Effector CD4-positive, alpha-beta T cell (primary cell): ENCODE measurements at places on chromosomes 1 and 21.

DNA sequence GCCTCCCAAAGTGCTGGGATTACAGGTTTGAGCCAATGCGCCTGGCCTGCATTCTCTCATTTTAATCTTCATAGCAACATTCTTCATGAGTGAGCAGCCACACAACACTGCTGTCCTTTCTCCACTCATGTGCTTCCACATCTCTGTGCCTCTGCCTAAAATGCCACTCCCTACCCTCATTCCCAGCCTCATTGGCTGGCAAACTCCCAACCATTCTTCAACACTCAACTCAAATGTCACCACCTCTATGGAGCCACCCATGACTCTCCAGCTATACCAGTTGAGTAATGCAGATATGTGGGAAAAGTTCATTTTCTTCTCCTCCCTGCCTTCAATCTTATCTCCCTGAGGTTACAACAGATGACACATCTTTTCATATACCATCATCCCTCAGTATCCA lies 53.9 kb upstream of the ZC3H12A start:
- no peak for DNase-seq

- DNase-seq: no peak
These were observed 59.7 kb downstream of the UBE2T start for GRCh38 chr1:202282025-202282371.

DNA sequence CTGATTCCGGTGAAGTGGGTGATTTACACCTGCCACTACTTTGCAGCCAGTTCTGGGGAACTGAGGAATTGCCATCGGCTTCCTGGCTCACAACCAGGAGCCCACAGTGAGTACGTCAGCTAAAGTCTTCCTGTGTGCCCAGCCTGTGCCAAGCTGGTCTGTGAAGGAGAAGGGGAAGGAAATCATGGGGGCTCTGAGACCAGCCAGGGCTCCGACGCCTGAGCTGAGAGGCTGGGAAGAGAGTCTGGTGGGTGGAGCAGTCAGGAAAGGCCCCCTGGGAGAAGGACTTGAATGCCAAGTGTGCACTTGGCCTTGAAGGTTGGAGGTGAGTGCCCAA lies 1.2 kb downstream of the LURAP1 start:
- DNase-seq: no peak

DNA sequence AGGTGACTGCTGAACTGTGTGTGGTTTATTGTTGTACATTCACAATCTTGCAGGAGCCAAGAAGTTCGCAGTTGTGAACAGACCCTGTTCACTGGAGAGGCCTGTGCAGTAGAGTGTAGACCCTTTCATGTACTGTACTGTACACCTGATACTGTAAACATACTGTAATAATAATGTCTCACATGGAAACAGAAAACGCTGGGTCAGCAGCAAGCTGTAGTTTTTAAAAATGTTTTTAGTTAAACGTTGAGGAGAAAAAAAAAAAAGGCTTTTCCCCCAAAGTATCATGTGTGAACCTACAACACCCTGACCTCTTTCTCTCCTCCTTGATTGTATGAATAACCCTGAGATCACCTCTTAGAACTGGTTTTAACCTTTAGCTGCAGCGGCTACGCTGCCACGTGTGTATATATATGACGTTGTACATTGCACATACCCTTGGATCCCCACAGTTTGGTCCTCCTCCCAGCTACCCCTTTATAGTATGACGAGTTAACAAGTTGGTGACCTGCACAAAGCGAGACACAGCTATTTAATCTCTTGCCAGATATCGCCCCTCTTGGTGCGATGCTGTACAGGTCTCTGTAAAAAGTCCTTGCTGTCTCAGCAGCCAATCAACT lies 6.4 kb upstream of the PIGV start:
- DNase-seq: no peak

DNA sequence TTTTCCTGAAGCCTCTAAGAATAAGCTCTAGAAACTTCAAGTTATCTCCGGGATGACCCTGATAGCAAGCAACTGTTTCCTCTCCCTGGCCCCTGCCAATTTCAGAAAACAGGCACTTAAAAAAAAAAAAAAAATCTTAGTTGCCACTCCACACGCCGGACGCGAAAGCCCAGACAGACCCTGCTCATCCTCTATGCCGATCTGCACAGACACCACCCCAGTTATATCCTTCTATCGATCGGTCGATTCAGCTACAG lies 1.7 kb downstream of the ANP32E start:
- DNase-seq: no peak

GRCh38 chr21:32306021-32306780 lies 7.5 kb downstream of the MRAP start:
- no peak for DNase-seq

DNA sequence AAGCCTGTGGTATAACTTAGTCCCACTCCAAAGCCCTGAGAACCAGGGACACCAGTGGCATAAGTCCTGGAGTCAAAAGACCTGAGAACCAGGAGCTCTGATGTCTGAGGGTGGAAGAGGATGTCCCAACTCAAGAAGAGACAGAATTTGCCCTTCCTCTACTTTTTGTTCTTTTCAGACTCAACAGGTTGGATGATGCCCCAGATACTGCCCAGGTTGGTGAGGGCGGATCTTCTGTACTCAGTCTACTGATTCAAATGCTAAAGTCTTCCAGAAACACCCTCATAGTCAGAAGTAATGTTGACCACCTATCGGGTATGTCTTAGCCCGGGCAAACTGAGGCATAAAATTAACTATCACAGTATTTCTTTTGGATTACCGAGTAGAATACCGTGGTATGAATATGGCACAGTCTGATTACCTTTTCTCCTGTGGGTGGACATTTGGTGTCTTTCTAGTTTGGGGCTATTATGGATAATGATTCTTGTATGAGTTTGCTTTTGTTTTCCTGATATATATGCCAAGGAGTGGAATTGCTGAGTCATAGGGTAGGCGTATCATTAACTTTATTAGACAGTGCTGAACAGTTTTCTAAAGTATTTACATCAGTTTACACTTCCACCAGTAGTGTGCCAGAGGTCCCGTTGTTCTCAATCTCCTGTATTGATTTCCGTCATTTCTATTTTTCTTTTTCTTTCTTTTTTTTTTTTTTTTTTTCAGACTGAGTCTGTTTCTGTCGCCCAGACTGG lies 3.2 kb upstream of the CHAF1B start:
- no peak for DNase-seq

- no peak for DNase-seq
These were observed 63.8 kb downstream of the ZBTB18 start for GRCh38 chr1:244114892-244115291.

DNA sequence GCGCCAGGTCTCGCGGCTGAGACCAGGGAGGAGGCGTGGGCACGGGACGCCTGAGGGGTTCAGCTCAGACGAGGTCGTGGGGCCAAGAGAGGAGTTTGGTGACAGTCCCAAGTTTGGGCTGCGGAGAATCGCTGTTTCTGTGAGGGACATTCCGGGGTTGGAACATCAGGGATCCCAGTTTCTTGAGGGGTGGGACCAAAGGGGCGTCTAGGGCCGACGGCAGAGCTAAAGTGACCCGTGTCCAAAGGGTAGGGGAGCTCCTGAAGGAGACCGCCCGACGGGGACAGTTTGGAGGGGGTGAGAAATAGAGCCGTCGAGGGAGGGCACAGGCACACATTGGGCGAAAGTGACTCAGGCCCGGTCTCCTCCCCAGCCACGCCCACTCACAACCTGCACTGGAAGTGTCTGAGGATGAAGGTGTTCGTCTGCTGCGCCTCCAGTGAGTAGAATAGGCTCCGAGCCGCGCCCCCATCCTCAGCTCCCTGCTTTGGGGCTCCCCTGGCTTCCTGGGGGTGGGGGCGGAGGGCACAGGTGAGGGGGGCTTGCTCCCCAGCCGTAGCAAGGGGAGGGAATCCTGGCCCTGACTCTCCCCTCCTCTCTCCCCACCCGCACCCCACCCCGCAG lies 7.0 kb downstream of the EFNA3 start:
- DNase-seq: peak; percentile 75

- DNase-seq: no peak
These were observed 66.7 kb upstream of the F3 start for GRCh38 chr1:94608142-94608851.

- no peak for DNase-seq
These were observed 816 bp downstream of the E2F2 start for GRCh38 chr1:23530087-23530746.

- no peak for DNase-seq
These were observed 29.2 kb downstream of the TRABD2B start for GRCh38 chr1:47967864-47968555.

- DNase-seq: no peak
These were observed 247.3 kb downstream of the S1PR1 start for GRCh38 chr1:101483982-101484688.

DNA sequence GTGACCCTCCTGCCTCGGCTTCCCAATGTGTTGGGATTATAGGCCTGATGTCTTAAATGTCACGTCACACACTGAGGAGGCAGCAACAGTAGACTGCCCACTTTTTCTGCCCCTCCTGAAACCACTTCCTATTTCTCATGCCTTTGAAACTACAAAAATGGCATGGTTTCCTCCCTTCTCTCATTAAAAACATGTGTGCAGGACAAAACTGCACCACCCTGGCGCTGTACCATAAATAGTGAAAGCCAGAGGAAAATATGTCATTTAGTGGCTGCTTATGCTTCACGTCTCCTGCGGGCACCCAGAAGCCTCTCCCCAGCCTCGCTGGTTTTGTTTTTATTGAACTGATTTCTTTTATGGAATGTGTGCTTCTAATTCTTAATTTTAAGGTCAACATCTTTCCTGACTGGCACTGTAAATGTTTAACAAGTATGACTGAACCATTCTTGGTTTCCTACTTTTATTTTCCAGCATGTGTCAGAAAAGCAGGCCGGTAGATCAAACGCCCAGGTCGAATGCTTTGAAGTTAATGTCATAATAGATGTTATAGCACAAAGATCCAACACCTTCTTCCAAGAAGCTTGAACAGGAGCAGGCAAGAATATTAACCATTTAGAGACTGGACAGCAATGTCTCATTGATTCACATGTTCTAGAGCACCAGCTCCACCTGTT lies 59.6 kb upstream of the C1orf87 start:
- DNase-seq: no peak

DNA sequence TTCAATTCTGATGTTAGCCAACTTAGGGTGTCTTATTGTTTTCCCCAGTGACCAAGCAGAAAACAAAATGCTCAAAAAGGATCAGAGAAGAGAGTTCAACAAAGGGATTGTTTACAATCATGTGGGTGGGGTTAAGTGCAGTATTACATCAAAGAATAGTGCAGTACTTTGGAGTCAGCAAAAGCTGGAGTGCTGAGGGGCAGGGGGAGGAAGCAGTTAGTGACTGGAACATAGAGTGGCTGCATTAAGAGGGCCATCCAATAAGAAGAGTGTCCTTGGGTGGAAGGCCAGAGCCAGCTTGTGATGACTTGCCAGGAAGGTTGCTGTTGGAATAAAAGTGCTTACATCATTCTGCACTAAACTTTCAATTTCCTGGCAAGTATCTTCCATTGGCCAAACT lies 175.5 kb downstream of the CYYR1 start:
- DNase-seq: no peak

DNA sequence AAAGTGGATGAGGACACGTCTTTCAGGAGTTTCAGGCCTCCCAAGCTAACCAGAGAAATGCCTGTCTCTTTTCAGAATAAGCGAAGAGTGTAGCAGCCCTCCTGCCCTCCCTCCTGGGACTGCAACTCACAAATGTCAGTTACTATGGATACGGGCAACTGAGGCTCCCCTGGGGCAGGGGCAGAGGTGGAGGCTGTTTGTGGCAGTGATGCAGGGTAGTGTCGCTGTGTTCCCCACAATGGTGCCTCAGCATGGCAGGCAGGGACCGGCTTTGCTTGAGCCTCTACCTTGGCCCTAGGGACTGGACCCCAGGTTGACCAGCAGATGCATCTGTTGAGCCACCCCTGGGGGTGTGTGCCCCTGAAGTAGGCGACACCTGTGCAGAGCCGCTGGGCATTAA lies 10.2 kb downstream of the NFASC start:
- no peak for DNase-seq

GRCh38 chr1:40833979-40834378 lies 28.2 kb downstream of the CITED4 start:
- DNase-seq: no peak

GRCh38 chr1:202220733-202221132 lies 27.1 kb downstream of the LGR6 start:
- no peak for DNase-seq

DNA sequence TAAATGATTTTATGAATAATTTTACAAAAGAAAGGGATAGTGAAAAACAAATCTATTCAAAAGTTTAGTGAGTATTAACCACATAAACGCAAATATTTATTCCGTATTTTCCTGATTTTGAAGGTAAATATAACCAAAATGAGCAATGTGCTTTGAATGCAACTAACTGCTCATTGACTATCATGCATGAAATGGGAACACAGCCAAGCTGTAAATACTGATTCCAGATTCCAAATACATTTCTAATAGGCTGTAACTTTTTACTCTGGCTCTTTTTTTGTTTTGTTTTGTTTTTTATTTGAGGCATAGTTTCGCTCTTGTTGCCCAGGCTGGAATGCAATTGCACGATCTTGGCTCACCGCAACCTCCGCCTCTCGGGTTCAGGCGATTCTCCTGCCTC lies 41.8 kb downstream of the SELENOF start:
- no peak for DNase-seq

DNA sequence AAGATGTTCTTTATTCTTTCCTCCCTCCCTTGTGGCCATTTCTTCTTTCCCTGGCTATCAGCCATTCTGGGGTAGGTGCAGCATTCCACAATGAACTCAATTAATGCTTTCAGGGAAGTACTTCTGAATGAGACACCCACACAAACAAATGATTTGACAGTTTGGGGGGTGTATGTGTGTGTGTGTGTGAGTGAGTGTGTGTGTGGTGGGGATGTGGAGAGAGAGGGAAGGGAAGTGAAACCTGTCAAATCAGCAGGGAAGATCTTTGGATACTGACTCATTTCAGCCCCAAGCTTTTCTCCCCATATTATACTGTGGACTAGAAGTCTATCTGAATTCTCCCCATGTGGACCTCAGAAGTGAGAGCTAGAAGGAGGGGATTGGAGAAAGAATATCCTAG lies 154.9 kb upstream of the CD34 start:
- no peak for DNase-seq

DNA sequence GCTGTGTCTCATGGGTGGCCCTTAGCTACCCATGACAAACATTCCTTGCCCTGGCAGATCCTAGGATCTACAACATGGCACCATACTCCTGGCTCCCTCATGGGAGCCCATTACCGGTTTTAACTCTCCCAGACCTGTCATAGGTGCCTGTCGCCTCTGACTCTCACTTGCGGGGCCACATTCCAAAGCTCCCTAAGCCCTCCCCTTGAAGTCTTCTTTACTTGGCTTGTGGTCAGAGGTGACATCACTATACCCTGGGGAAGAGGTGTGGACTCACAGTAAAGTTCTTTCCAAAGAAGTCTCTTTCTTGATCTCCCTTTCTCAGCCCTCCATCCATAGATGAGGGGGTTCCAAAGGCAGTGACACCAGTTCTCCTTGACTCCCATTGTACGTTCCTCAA lies 5.4 kb upstream of the SLAMF9 start:
- no peak for DNase-seq

DNA sequence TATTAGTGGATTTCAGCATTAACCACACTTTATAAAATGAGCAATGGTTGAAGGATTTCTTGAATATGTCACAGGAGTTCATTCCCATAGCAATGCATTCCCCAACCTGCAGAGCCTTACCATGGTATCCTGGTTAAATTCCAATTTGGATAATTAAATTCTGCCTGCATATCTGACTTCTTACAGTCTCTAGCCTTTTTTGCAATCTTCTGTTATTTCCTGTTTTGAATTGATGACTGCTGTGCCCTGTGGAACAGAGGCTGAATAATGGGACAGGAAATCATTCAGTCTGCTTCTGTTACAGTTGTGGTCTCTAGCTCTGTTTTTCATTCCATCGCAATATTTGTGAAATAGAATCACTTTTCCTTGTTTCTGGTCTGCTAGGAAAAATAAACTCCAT lies 1823.9 kb downstream of the PLA2G4A start:
- DNase-seq: no peak

- no peak for DNase-seq
These were observed 10.9 kb downstream of the NRDC start for GRCh38 chr1:51867479-51868232.
